ENCODE measurements at places on chromosomes 6 and 20.

- no peak for DNase-seq
These were observed 558.9 kb downstream of the PKHD1 start for GRCh38 chr6:51528556-51528955.

GRCh38 chr6:109610590-109610989 lies 80.4 kb downstream of the AK9 start:
- DNase-seq, result no peak

GRCh38 chr20:46022411-46023147 lies 6.4 kb upstream of the SLC12A5 start:
- no peak for DNase-seq

DNA sequence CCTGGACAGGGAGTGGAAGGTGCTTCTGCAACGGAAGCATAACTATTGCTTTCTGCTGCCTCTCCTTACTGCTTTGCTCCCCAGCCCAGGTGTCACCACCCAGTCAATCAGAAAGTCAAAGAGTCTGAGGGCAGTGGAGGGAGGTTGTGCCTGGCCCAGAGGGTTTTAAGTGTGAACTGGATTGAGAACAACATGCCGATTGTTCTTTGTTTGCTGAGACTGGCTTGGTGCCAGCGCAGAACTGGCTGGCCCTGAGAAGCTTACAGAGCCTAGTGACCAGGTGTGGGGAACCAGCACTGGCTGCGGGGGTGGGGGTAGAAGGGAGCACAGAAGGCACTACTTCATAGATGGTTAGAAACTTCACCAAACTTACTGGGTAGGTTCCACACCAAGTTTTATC lies 31.1 kb upstream of the ENPP4 start:
- no peak for DNase-seq

- DNase-seq, result no peak
These were observed 24.7 kb downstream of the PACSIN1 start for GRCh38 chr6:34490390-34491090.

- DNase-seq, result no peak
These were observed 102.3 kb downstream of the HIVEP2 start for GRCh38 chr6:142842418-142843261.

- no peak for DNase-seq
These were observed 70.0 kb downstream of the LRRC1 start for GRCh38 chr6:53864781-53865180.
